ENCODE measurements at places on chromosomes 7 and 10. TPM values are rescaled to one million over a fixed set of nuclear protein-coding genes. Genes with fewer than 3 reads are reported as not detected.

PLXNA4 gene
- total RNA-seq: not detected

PRKAR2B gene
- not detected for total RNA-seq

PRKCQ gene
- 8.0 TPM for total RNA-seq

EFCAB10 gene
- 0.31 TPM for total RNA-seq

EBLN1 gene
- total RNA-seq: not detected

GPNMB gene
- 15.1 TPM for total RNA-seq

LEP gene
- total RNA-seq: not detected

SLF2 gene
- 17.7 TPM for total RNA-seq

PNLIPRP1 gene
- total RNA-seq: not detected

SRRM3 gene
- total RNA-seq: 0.92 TPM

PAX4 gene
- not detected for total RNA-seq

FAM25A gene
- total RNA-seq: not detected

SAP25 gene
- not detected for total RNA-seq

CXCL12 gene
- total RNA-seq: not detected

LMOD2 gene
- not detected for total RNA-seq

CALHM3 gene
- total RNA-seq: not detected

CUEDC2 gene
- total RNA-seq: 61.7 TPM

SUN3 gene
- not detected for total RNA-seq

CH25H gene
- total RNA-seq: not detected

MUC12 gene
- total RNA-seq: 0.21 TPM

FAM13C gene
- total RNA-seq: 0.65 TPM

GRM8 gene
- total RNA-seq: not detected

CHCHD2 gene
- total RNA-seq: 559 TPM

AKR1D1 gene
- total RNA-seq: not detected

SPRN gene
- total RNA-seq: not detected

AHR gene
- total RNA-seq: 18.4 TPM

TMEM196 gene
- not detected for total RNA-seq

HOXA7 gene
- 13.3 TPM for total RNA-seq

FASTK gene
- 55.2 TPM for total RNA-seq

HOXA11 gene
- total RNA-seq: 0.07 TPM

ACSM6 gene
- not detected for total RNA-seq

EEPD1 gene
- 2.2 TPM for total RNA-seq

GPR146 gene
- not detected for total RNA-seq

GPRIN2 gene
- total RNA-seq: 0.58 TPM

DPYSL4 gene
- total RNA-seq: 0.75 TPM

ZNF775 gene
- 4.7 TPM for total RNA-seq

NEUROG3 gene
- not detected for total RNA-seq

PTPRE gene
- 14.9 TPM for total RNA-seq

Measured in foreskin keratinocyte (primary cell).